Trophoblast cell (in vitro differentiated cells and primary cell): ENCODE measurements at places on chromosomes 2 and 18.

- peak; percentile 17 for DNase-seq
Observed at GRCh38 chr2:237290261-237290660, 123.7 kb downstream of the COL6A3 start.

DNA sequence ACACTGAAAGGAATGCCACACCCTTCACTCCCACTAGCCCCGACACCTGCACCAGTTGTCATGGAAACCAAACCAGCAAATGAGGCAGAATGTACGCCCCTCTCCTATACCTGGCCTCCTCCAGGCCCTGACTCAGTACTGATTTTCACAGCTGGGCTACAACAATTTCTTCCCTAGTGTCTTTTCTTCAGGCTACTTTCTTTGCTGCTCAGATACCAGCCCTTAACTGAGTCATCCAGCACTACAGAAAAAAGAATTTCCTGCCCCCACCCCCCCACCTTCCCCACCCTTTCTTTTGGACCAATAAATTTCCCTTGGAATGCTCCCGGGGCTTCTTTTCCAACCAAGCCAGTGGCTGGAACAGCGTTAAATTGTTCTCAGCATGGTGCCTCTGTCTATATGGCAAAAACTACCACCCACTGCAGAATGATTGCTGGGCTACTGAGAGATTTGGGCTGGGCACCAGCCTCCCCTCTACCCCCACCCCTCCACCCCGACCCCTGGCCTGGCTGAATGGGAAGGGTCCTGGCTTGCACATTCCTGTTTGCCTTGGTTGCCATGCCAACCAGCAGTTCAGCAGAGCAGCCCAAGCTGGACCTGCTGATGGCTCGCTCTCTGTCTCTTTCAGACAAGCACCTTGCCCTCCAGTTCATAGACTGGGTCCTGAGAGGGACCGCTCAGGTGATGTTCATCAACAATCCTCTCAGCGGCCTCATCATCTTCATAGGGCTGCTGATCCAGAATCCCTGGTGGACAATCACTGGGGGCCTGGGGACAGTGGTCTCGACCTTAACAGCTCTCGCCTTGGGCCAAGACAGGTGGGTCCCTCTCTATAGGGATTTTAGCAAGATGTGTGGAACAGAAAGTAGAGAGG, 11.3 kb downstream of the SLC14A2 start:
- no peak for DNase-seq

DNA sequence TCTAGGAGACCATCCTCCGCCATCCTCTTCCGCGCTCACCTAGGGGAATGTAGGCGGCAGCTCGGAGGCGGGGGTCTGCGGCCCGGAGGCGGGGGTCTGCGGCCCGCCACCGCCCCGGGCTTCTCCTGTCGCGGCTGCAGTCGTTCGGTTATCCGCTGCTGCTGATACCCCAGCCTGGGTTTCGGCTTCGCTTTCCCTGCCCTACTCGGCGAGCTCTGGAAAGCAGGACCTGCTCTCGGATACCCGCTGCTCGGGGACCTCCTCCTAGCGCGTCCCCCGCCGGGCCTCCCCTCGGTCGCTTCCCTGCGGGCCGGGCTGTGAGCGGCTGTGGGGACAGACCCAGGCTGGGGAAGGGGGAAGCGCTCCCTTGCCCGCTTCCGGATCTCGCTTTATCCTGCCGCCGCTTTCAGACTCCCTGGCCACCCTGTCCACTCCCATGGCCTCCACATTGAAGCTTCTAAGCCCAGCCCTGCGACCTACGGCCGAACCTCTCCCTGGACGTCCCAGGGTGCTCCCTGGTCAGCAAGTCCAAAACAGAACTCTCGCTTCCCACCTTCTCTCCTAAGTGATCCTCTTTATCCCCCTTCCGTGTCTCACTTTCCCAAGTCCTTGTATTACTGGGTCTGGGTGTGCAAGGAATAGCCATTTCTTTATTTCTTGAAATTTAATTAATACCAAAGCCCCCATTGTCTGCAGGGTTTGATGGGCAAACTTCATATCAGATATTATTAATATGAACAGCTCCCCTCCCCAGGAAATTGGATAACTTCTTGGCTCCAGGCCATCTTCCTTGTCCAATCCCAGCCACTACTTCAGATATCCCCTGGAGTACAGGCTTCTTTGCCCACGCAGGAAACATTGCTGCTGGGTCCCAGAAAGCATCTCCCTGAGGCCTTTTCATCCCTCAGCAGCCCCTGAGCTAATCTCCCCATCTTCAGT, 769 bp downstream of the FKBP1B start:
- DNase-seq, result peak; percentile 40

DNA sequence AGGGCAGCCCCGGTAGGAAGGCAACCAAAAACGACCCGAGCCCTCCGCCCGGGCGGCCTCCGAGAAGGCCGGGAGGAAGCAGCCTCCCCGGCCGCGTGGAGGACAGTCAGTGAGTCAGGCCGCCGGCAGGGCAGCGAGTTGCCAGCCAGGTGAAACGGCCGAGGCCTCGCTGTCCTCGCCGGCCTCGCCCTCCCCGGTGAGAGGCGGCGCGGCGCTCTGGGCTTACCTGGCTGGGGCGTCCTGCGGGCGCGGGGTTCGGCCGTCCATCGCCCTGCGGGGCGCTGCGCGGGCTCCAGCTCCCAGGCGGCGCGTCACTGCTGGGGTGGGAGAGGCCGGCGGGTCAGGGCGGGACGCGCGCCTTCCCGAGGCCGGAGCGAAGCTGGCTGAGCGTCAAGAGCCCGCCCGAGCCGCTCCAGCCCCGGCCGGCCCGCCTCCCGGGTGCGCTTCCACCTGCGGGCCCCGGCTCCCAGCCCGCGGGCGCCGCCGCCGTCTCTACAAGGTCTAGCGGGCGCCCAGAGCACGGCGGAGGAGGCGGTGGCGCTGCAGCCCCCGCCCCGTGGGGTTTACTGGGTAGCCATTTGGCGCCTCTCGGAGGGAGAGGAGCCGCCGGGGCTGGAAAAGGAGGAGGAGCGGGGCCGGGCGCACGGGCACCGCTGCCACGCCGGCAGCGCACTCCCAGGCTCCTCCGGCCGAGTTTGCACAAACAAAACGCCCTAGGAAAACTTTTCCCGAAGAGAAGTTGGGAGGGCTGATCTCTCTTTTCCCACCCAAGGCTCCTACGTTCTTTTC, 499 bp downstream of the COBLL1 start:
- peak; percentile 95 for DNase-seq

DNA sequence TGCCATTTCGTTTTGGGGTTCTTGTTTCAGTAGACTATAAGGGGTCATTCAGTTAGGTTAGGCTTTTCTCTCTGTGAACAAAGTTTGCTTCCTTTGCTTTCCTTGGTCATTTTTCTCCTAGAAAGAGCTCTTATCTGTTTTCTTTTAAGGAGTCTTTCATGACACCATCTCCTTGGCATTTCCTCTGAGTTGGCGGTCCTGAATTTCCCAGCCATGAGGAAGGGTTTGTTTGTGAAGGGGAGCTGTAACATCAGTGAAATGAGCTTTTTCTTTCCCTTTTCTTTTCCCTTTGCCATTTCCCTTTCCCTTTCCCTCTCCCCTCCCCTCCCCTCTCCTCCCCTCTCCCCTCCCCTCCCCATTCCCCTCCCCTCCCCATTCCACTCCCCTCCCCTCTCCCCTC, 61.7 kb downstream of the MAP4K4 start:
- DNase-seq, result peak; percentile 83

- no peak for DNase-seq
Observed at GRCh38 chr18:56119681-56120080, 518.7 kb downstream of the TXNL1 start.

- no peak for DNase-seq
Observed at GRCh38 chr2:150153646-150154307, 333.7 kb downstream of the RND3 start.
